ENCODE measurements at places on chromosomes 1 and 21.

DNA sequence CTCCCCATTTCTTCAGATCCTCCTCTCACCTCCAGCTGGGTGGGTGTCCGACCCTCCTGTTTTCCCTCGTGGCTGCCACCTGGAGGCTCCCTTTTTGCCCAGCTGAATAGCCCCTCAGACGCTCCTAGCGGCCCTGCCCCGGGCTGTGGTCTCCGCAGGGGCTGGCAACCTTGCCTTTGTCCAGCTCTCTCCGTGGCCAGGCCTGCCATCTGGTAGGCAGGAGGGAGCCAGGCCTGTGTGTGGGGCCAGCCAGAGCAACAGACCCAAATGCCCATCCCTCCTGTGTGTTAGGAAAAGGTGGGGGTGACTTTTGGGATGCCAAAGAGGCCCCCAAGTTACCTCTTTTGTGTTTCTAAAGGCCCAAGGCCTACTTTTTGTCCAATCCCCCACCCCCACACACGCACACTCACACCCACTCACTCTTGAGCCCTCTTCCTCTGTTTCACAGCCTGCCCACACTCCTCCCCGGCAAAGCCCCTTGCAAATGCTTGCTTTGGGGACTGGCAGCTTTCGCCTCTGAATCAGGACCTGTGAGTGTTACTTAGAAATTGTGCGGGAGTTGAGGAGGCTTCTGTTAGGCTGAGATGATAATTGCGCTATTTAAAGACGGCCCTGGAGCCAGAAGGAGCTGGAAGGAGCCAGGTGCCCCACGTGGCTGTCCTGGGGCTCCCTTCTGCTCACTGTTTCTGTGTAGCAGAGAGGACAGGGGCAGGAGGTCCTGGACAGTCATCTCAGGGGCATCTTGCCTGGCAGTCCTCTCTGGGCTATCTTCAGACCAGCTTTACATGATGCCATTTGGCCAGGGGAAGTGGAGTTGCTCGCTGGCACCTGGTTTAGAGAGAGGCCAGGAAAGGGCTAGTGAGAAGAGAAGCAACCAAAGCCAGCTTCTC lies 9.1 kb downstream of the PPFIA4 start:
- DNase-seq, result no peak

DNA sequence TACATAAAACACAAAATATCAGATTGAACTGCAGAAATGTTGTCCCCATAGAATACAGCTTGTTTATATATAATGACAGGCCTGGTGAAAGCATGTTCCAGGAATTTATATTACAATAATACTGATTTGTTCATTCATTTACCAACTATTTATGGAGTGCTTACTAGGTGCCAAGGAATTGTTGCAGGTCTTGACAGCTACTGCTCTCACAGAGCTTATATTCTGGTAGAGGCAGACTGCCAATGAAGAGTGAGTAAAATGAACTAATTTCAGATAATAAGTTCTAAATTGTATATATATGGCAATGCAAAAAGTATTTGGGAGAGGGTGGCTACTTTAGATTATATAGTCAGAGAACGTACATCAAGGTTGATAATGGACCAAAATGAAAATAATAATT lies 152.0 kb downstream of the COQ8A start:
- DNase-seq, result no peak

DNA sequence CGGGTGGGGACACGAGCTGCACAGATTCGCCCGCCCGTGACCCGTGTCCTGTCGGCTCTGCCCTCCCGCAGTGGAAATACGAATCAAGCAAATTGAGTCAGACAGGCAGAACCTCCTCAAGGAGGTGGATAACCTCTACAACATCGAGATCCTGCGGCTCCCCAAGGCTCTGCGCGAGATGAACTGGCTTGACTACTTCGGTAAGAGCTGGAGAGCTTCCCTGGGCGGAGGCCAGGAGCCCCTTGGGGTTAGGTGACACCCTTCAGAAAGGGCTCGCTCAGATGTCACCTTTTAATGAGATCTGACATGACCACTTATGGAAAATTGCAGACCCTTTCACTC lies 489 bp downstream of the CDCA8 start:
- DNase-seq, result no peak

DNA sequence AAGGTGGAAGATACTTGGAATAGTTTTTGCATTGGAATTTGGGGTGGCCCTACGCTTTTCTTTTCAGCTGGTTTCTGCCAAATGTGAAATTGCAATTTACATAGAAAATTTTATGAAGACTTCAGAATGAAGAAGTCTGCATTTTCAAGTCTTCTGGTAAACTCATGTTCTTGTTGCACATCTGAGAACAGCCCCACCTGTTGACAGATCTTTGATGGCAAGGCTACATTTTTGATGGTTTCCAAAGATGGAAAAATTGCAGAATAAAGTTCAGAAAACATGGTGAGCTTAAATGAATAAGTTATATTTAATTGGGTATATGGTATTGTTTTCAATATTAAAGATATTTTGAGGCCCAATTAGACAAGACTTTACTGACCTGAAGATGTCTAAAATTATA lies 25.4 kb downstream of the OLFM3 start:
- DNase-seq, result no peak

DNA sequence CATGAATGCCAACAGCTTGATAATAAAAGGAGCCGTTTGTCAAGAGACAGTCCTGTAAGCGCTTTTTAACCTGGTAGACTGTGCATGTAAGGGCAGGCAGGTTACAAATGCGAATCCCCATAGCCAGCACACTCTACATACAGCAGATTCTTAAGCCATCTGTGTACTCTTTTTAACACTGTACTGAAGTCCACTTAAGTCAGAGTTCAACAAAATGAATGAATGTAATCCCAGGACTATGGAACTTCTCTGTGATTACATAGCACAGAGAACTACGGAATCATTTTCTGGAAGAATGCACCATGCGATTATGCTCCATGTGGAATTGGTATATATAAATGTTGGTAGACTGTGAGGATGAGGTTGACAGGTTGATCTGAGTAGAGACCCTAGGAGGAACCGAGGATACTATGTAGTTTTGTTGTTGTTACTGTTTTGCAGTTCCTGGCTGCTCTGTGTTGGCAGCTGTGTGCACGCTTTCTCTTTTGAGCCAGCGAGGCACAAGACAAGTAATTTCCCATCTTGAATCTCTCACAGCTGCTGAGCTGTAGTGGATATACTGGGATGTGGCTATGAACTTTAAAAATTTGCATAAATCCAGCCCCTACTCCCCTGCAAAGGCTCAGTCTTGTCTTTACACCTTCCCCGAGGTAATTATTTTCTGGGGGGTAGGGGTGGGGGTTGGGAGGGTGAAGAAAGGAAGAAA lies 21.9 kb downstream of the LRRC8D start:
- DNase-seq, result no peak

GRCh38 chr1:67532452-67533216 lies 102.4 kb upstream of the SERBP1 start:
- peak; percentile 27 for DNase-seq

DNA sequence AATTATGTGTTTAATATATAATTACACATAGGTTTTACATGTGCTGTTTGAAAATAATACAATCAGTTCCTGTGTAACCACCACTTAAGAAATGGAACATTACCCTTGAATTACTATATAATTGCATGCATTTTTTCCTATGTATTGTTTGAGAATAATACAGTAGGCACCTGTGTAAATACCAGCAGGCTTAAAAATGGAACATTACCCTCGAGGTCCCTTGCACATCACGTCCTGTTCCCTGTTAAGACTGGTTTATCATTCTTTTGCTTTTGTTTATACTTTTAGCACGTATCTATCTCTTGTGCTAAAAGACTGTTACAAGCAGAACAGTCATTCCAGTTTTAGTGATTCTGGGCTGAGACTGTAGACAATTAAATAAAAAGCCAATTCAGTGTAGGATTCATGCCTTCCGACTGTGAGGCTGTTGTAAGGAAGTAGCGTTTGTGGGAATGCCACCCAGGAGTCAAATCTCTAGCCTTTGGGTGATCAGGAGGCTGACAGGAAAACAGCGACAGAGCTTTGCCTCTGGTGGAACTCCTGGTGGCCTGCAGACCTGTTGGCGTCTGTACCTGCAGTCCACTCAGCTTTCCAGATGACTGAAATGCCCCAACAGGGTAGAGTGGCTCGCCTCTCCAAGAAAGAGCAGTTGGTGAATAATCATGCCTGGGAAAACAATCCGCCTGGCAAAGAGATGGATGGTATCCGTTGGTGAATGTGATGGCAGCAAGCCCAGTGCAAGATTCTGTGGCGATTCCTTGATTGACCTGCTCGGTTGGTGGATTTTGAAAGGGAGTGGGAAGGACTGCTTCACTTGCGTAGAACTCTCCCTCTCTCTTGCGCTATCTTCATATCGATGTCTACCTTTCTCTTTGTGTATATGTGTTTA lies 58.0 kb downstream of the DISC1 start:
- DNase-seq, result no peak

GRCh38 chr1:247113094-247113497 lies 8.9 kb upstream of the ZNF669 start:
- no peak for DNase-seq

GRCh38 chr1:214123061-214123784 lies 135.4 kb downstream of the PROX1 start:
- DNase-seq, result peak; percentile 30

- no peak for DNase-seq
Observed at GRCh38 chr21:43971201-43971991, 40.7 kb upstream of the TRAPPC10 start.

- no peak for DNase-seq
Observed at GRCh38 chr1:200290010-200290685, 119.7 kb downstream of the ZNF281 start.

DNA sequence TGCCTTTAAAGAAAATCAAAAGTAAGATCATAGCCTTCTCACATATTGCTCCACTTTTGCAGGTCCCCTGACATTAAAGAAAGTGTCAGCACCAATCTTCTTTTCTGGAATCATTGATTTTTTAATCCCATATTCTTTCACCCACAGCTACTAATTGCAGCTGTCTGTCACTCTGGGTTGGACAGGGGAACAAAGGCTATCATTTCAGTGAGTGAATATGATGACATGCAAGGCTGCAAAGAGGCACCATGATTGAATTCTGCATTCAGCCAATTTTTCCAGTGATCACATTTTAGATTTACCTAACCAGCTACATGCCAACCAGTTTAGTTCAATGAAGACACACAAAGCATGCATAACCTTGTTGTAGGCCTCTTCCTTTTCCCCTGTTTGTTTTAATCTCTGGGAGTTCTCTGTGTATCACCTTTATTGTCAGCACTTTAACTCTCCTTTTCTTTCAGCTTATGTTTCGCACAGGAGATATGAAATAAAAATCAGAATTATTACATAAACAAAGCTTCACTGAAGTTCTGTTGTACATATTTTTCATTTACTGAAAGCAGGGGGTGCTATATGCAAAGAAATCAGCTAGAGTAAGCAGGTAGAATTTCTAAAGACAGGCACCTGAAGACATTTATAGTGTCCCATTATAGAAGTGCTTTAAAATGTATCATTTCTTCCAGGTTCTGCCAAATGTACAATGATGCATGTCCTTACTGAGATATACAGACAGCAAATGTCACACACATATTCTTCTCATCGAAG lies 584.8 kb downstream of the PLA2G4A start:
- DNase-seq, result no peak

GRCh38 chr1:240054109-240054701 lies 37.5 kb upstream of the FMN2 start:
- DNase-seq, result no peak

- no peak for DNase-seq
Observed at GRCh38 chr1:78369546-78369945, 121.2 kb upstream of the PTGFR start.

DNA sequence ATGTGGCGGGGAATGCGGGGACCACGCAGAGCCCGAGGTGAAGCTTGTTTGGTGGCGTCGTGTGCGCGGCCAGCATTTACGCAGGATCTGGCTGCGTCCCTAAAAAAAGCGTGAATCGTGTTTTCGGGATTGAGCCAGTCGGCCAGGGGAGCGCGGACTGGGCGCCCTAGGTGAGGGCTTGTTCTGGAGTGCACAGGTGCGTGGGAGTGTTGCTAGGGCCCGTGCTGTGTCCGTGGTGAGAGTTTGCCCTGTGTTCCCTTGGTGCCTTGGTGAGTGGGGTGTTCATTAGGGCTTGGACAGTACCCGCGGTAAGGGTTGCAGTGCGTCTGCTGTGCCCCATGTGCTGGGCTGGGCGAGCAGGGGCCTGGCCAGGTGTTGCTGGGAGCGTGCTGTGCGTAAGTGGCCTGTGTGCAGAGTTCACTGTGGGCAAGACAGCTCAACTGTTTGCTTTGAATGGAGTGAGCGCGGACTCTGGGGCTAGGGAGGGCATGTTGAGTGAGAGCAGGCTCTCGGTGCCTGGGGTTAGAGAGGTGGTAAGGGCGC lies 673 bp downstream of the CD46 start:
- DNase-seq, result no peak

- DNase-seq, result no peak
Observed at GRCh38 chr21:42315296-42315891, at the start of gene TFF3. Gene TFF3 (minus strand): TSS chr21:42315409. CDS start chr21:42315374, 35 bp downstream.

- DNase-seq, result no peak
Observed at GRCh38 chr1:22096463-22096862, 44.0 kb downstream of the CDC42 start.

DNA sequence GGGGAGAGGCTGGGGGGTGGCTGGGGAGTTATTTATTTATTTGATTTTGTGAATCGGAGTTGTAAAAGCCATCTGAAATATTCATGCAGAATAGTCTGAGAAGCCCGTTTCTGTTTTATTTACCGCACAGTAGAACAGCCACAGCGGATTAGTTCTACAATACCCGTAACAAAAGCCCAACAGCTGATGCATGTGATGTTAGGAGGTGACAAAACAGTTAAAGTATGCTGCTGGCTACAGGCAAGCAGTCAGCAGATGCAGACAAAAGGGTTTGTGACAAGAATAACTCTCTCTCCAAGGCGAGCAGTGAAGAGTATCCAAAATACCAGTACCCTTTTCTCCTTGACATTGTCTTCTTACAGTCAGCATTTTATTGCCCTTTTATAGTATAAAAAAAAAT lies 42.0 kb downstream of the PROX1 start:
- DNase-seq, result no peak

DNA sequence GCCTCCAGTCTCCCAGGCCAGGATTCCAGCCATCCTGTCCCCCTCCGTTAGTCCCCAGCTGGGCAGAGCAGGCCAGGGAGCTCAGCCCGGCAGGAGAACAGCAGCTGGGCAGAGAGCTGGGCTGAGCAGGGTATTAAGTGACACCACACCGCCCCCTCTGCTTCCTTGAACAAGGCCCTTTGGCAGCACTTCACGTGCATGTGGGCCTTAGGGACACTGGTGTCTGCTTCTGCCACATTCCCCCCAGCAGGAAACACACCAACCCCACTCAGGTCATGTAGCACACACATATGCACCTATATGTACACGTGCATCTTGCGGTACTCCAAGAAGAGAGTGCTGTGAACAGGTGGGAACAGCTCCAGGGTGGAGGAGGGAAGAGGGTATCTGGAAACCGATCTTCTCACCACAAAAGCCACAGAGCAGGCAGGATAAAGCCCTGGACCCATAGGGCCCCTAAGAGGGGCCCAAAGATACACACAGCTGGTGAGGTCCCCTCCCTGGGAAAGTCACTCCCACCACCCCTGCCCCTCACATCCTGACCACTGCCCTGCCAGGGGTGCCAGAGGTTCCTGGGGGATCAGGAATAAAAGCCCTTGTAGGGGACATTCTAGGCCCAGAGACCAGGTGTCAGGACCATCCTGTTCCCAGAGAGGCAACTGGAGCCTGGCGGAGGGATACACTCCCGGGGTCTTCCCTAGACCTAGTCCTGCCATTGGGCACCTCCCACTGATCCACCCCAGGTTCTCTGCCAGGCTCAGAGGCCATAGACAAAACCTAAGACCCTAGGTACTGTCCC lies 4.5 kb downstream of the EPHA2 start:
- DNase-seq, result no peak
